ENCODE measurements at places on chromosomes 16 and 17. TPM values are rescaled to one million over a fixed set of nuclear protein-coding genes. Genes with fewer than 3 reads are reported as not detected.

DNA sequence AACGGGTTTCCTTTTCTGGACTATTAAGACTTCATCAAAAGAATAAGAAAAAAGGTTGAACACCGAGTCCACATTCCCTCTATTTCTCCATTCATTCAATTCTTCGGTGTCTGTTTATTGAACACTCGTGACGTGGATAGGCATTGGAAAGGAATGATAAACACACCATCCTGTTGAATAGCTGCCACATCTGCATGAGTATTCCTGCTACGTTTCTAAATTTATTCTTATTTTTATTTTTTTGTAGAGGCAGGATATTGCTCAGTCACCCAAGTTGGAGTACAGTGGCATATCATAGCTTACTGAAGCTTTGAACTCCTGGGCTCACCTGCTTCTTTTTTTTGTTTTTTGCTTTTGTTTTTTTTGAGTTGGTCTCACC, 80.8 kb upstream of the CIBAR2 start:
- no peak for DNase-seq
- H3K4me1 ChIP-seq, result peaks cover 51% of the 10 kb centered on the region
- H3K27ac ChIP-seq, result no peak overlapping the region
- no peak overlapping the region for H3K4me3 ChIP-seq
- H3K36me3 ChIP-seq, result peaks cover 3% of the 10 kb centered on the region
- H3K27me3 ChIP-seq, result peaks cover 2% of the 10 kb centered on the region

GRCh38 chr17:38619937-38620550, 14.3 kb upstream of the SRCIN1 start:
- H3K27ac ChIP-seq, result no peak overlapping the region
- H3K4me3 ChIP-seq, result no peak overlapping the region
- no peak for DNase-seq
- no peaks in the 10 kb centered on the region for H3K27me3 ChIP-seq
- H3K36me3 ChIP-seq, result no peaks in the 10 kb centered on the region
- H3K4me1 ChIP-seq, result peaks cover 3% of the 10 kb centered on the region

The PHKB gene
- total RNA-seq, result 61.2 TPM

DNA sequence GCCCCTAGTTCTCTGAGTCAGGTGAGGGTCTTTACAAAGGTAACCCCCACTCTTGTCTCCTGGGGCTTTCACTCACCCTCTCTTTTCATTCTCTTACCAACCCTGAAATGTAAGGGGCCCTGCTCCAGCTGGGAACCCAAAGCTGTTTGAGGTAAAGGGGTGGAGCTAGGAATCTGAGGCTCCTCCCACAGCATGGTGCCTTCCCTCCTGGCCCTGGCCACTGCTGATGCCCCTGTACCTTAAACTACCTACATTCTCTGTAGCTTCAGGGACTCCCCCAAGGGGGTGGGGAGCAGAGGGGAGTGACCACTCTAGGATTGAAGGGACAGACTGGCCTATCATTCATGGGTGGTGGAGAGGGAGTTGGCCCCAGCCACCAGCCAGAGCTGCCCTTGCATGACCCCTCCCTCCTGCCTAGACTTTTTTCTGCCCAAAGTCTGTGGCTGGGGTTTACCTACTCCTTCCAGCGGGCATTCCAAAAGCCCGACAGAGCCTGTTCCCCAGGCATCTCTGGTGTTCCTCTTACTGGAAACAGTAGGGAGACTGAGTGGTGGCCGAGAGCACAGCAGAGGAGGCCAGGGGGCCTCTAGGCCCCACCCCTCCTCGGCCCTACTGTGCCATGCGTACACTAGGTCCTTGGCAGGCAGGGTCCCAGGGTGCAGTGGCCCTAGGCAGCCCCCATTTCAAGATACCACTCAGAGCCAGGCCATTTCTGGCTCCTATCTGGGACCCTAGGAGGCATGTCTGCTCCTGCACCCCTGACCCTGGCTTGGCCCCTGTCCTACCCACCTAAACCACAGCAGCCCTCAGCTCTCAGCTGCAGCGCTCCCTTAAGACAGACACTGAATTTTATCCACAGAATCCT, 9.5 kb downstream of the DOK4 start:
- no peak overlapping the region for H3K27ac ChIP-seq
- H3K36me3 ChIP-seq, result no peaks in the 10 kb centered on the region
- peaks cover 2% of the 10 kb centered on the region for H3K27me3 ChIP-seq
- peak overlapping the region; percentile 80 for H3K4me3 ChIP-seq

GRCh38 chr17:72011561-72011960, 109.3 kb upstream of the SOX9 start:
- H3K4me3 ChIP-seq, result no peak overlapping the region
- H3K4me1 ChIP-seq, result no peaks in the 10 kb centered on the region
- H3K27ac ChIP-seq, result no peak overlapping the region
- H3K36me3 ChIP-seq, result no peaks in the 10 kb centered on the region
- DNase-seq, result no peak
- H3K27me3 ChIP-seq, result no peaks in the 10 kb centered on the region

- DNase-seq, result no peak
- no peak overlapping the region for H3K4me3 ChIP-seq
- no peaks in the 10 kb centered on the region for H3K27me3 ChIP-seq
- no peaks in the 10 kb centered on the region for H3K36me3 ChIP-seq
These were observed 12.5 kb upstream of the SREBF1 start for GRCh38 chr17:17849147-17849820.

DNA sequence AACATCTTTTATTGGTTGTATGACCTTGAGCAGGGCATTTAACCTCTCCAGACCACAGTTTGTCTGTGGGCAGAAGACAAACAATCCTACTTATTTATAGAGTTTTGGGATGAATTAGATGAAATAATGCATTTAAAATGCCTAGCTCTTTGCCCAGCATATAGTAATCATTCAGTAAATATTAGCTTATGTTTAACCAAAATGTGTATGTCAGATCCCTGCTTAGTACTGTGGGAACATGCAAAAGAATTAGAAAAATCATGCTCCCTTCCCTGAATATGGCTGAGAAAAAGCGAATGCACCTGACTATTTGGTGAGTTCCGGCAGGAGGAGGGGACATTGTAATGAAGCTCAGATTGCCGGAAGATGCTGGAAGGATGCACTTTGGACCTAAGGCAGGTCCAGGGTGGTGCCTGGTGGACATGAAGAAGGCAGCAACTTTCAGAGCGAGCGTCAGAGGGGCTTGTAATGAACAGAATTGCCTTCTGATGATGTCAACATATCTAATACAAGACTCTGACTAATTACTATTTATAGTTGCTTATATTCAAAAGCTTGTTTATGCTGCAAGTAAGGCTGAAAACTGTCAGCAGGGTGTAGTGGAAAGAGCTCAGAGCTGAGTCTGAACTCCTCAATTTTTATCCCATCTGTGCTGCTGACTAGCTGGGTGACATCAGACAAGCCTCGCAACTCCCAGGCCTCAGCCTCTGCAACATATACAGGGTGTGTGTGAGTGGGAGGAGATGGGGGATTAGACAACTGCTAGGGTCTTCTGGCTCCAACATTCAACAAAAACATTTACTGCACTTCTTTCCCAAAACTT, 221.2 kb downstream of the PRKCA start:
- H3K27me3 ChIP-seq, result no peaks in the 10 kb centered on the region
- no peak for DNase-seq
- no peaks in the 10 kb centered on the region for H3K36me3 ChIP-seq
- no peak overlapping the region for H3K4me3 ChIP-seq

The RPUSD1 gene
- 36.1 TPM for total RNA-seq

- peaks cover 3% of the 10 kb centered on the region for H3K36me3 ChIP-seq
- no peak overlapping the region for H3K27ac ChIP-seq
- no peak overlapping the region for H3K4me3 ChIP-seq
- H3K27me3 ChIP-seq, result no peaks in the 10 kb centered on the region
These were observed 20.1 kb upstream of the ALDH3A1 start for GRCh38 chr17:19768046-19768782.
